ENCODE measurements at places on chromosomes 2 and 18.

DNA sequence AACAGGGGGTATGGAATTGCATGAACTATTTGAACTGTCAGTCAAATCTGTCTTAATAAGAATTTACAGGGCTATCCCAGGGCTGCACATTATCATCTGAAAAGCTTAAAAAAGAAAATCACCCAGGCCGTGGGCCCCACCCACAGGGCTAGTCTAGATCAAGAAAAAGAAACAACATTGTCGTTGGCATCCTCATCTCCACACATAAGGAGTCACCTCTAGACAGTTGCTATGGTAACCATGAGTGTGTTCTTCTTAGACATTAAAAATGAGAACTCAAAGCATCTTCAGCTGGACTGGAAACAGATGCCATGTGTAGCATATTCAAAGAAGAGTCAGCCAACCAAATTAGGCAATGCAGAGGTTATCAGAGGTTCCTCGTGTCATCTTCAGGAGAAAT is 72.3 kb upstream of the CPO start:
- DNase-seq = no peak

DNA sequence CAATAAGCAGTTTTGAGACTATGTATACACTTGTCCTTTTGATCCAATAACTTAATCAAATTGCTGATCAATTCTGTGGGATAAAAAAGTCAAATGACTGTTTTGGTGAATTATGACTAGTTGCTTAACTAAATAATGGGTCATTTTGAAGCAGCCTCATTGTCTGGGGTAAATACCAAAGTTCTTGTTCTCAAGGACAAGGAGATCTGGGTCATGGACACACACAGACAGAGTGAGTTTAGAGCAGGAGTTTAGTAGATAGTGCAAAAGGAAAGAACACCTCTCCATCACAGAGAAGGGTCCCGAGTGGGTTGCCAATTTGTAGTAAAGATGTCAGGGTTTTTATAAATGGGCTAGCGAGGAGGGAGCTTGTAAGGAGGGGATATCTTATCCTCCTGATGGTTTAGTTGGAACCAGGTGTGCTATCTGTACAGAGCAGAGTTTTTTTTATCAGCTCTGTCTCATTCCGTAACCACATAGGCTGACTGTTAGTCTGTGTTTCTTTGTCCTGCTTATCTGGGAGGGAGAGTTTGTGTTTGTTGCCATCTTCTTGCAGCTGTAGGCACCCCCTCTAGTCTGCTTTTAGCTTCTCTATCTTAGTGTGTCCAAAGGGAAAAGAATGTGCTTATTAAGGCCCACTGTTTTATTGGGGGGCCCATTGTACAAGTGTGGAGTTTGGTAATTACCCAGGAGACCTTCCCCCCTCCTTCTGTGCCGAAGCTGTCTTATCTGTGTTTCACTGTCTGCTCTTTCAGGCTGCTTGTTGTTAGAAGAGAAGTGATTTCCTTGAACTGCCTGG is 48.7 kb upstream of the C1GALT1C1L start:
- no peak for DNase-seq

DNA sequence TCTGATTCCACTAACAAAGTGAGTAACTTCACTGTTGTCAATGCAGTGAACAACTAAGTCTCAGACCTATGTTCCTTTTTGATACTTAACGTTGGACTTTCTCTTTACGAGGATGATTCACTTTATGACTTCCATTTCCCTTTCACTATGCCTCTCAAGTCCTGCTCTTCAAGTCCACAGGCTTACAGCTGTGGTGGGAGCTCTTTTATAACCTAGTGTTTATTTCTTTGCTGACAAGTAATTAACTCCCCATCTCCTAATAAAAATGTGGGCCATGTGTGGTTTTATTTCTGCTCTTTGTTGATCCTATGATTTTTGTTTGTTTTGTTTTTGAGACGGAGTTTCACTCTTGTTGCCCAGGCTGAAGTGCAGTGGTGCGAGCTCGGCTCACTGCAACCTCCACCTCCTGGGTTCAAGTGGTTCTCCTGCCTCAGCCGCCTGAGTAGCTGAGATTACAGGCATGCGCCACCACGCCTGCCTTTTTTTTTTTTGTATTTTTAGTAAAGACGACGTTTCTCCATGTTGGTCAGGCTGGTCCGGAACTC is 142.1 kb downstream of the USP34 start:
- no peak for DNase-seq

DNA sequence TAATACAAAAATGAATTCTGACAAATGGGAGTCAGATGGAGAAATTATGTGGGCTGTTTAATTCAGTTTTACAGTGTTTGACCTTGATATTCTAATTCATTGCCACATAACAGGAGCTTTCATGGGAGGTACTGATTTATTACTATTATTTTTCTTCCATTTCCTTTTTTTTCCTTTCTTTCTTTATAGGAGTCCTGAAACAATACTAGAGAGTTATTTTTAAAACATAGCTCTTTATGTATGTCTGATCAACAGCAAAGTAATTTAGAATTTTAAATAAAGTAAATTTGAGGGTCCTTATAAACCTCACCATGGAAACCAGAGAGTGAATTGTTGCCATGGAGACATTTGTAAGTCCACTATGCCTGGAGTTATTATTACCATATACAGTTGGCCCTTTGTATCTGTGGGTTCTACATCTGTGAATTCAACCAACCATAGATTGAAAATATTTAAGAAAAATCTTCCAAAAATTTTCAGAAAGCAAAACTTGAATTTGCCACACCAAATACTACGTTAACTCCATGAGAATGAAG is 40.9 kb upstream of the PPP4R1 start:
- DNase-seq = no peak

DNA sequence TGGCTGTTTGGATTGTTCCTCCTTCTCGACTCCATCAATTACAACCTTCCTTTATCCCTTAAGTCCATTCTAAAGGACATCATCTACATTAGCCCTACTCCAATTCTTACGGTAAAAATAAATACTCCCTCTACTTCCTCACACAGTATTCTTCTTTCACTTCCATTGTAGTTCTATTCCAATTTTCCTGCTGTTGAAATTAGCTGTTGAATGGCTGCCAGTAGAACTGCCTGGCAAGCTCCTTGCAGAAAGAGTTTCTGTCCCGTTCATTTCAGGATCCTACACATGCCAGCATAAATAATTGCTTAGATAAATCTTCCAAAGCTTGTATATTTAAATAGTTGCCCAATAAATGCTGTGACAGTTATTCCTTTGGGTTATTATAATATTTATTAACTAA is 459.3 kb upstream of the TRIB2 start:
- DNase-seq = no peak

DNA sequence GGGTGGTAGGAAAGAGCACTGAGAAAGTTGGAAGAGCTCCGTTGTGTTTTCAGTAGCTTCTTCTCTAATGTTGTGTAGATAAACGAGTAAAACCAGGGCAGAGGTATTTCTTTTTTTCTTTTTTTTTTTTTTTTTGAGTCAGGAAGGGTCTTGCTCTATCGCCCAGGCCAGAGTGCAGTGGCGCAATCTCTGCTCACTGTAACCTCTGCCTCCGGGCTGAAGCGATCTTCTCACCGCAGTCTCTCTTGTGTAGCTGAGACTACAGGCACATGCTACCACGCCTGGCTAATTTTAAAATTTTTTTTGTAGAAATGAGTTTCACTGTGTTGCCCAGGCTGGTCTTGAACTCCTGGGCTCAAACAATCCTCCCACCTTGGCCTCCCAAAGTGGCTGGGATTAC is 6.6 kb downstream of the GRHL1 start:
- DNase-seq = no peak

DNA sequence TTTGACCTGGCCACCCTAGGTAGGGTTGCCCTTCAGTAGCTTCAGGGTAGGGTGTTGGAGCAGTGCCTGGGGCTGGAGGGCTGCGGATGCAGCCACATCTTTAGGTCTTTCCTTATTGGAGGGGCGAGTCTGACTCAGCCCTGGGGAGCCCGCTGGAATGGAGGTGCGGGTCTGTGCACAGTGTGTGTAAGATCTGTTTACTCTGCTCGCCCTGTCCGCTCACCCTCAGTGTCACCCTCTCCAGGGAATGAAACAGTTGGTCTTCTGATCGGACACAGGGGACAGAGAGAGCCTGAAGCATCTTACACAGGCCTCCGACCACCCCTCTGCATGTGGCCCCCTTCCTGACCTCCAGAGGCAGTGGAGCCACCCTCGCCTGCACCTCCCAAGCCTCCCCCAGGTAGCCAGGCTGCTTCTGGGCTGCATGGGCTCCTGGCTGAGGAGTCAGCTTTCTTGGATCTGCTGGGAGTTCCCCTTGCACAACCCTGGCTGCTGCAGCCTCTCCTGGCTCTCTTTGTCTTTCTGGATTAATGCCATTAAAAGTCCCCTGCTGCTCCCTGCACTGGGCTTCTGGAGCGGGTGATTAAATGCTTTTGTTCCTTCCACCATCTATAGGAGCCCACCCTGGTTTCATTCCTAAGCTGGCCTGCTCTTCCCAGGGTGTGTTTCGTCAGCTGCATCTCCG is 82.6 kb downstream of the ASB1 start:
- DNase-seq = no peak

DNA sequence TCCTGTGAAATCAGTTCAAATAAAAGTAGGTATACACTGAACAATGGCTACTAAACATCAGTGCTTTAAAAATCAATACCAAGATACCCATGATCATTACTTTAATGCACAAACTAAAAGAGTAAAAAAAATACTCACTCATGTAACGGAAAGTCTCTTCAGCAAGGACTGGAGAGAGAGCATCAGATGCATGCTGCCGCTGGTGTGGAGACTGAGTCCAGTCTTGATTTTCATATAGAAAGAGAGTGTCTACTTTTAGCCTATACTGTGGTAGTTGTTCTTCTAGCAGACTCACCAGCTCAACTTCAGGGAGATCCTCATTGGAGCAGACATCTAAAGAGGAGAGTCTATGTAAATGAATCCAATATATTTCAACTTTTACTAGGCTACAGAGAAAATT is 44.0 kb downstream of the TRAK2 start:
- no peak for DNase-seq

- DNase-seq = no peak
Measured at GRCh38 chr18:22046473-22046872, 122.9 kb upstream of the GATA6 start.

- no peak for DNase-seq
Measured at GRCh38 chr2:69196327-69197117, 183.5 kb downstream of the ANTXR1 start.

GRCh38 chr2:122174061-122174460 is 418.6 kb downstream of the TSN start:
- no peak for DNase-seq

DNA sequence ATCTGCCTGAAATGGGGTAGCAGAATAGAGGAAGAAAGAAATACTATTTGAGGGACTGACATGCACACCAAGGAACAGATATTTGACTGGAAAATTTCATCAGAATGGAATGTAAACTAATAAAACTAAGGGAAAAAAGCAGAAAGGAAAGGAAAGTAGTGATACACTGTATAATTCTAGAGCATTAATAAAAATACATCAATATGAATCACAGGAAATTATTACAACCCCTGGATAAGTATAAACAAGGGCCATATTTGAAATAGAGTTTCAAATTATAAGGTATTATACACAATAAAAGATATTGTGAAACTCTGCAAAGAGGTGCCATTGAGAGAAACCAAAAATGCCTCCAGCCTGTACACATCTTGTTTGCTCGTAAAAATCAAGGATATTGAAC is 149.6 kb downstream of the ICOS start:
- no peak for DNase-seq

DNA sequence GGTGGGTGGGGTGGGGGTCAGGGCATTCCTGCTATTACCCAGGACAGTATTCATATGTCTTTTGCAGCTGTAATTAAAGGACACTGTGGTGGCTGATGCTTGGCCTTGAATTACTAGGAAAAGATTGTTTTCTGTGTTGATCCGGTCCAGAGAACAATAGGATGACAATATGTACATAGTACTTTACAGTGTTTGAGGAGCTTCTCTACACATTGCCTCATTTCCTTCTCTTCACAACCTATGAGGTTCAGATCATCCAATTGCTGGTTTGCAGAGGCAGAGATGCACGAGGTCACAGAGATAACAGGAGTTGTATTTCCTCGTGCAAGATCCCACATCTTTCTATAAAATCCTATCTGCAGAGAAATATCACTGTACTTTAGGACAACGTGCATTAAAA is 119.5 kb downstream of the LIPG start:
- no peak for DNase-seq

GRCh38 chr2:222194669-222195068 is 104.1 kb downstream of the PAX3 start:
- no peak for DNase-seq

- DNase-seq = no peak
Measured at GRCh38 chr2:167943897-167944296, 303.5 kb downstream of the STK39 start.

DNA sequence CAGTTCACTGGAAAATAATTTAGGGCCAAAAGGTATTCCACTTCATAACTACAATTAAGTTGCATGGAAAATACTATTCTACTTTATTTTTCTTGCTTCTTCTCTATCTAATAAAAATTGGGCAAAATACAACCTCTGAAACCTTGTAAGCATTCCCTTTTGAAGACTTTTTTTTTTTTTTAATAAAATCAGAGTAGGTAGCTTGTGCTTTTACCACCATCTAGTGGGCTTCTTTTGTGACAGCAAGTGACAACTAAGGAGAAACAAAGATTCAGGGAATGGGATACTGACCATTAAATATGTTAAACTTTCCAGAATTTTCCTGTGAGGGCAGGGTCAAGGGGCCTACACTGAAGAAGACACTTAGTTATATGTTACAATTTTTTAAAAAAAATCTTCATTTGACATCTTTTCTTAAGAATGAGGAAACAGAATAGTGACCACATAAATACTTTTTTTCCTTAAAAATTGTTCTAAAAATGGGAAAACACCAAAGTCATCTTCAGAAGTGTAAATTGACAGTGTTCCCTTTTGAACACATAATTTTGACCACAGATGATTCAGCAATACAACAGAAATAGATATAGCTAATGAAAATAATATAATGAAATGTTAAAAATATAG is 1183.2 kb upstream of the ACVR2A start:
- DNase-seq = no peak
